CD4-positive, alpha-beta memory T cell (primary cell): ENCODE measurements at places on chromosomes 5 and 9.

- DNase-seq: no peak
These were observed 32.6 kb upstream of the PRRC2B start for GRCh38 chr9:131361202-131361833.

DNA sequence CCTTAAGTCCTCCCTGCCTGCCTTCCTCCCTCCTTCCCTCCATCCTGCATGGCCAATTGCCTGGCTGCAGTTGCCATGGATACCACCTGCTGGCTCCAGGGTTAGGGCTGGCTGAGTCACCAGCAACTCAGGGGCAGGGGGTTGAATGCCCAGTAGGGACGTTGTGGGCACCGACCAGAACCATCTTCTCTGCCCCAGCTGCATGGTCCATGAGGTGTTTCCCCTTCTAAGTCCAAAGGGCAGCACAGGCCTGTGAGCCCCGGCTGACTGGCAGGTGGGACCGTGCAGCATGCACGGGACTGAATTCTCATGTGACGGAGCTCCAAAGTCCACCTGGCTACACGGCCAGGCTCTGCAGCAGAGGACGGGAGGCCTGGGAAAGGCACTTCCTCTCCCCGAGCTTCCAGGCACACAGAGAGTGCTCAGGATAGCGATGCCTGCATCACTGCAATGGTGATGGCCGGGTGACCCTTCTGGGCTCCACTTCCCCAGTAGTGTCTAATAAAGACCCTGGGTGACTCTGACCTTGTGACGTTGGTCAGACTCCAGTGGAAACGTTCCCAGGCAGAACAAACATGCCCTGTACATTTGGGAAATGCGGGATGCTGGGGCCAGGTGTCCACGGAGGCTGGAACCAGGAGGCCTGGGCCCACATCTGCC lies 5.7 kb downstream of the ASS1 start:
- no peak for DNase-seq

DNA sequence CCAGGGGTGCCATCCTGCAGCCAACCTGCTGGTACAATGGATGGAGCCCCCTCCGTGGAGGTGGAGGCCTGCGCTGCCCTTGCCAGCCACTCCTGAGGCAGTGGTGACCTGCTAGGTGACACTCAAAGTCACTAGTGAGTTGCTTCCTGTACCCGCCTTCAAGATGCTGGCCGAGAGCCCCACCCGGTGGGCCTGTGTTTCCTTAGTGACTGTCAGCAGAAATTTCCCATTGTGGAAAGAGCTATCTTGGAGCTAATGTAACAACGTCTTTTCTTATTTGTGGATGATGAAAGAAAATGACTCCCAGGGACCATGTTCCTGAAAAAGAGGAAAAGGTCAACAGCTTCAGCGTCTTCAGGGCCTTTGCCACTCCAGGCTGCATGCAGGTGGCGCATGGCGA lies 117.0 kb upstream of the BOD1 start:
- DNase-seq: no peak

DNA sequence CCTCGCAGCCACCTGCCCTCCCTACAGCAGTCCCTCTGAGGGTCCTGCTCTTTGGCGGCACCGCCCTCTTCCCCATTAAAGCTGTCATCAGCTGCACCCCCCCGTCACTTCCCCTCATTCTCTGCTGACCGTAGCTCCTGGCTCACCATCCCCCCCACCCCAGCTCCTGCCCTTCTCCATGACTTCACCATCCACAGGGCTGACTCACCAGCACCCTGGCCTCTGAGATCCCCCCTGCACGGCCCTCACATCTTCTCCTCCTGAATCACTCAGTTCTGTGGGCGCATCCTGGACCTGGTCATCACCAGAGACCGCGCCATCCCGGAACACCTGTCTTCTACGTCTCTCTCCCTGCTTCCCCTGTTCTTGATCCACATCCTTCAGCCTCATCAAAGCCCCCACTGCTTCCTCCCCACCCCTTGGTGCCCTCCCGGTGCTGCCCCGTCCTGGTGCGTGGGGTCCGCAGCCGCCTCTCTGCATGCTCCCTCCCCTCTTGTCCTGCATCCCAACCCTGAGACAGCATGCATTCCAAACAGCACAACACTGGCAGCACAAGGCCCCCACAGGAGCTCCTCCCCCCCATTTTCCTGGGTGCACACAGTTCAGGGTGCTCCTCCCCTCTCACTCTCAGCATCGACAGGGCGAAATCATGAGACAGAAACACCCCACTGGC lies 12.9 kb downstream of the FLT4 start:
- DNase-seq: no peak

GRCh38 chr9:96193236-96193755 lies 108.7 kb downstream of the HSD17B3 start:
- no peak for DNase-seq

- no peak for DNase-seq
These were observed 82.7 kb downstream of the BNC2 start for GRCh38 chr9:16787724-16788123.

DNA sequence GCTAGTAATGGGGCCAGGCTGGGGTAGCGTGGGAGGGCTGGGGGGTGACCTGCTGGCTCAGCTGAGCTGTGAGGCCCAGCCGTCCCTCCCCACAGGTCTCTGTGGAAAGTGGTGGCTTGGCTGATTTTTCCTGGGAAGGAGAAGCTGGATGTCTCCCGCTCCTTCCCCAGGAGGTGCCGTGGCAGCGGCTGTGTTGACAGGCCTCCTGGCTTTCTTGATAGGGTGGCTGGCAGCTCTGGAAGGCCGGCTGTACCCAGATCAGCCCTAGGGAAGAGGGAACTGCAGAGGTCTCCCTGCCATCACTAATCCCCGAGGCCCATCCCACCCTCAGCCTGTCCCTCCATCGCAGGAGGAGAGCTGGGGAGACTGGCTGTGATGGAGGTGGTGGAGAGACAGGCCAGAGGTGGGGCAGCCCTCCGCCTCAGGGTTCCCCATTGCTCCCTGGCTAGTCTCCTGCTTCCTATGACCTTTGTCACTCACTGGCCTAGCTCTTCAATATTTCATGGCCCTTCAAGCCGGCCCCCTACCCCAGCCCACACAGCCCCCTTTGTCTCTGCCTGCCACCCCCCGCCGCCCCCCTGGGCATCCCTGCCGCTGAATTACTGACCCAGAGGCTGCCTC lies 6.8 kb downstream of the CXXC5 start:
- no peak for DNase-seq

DNA sequence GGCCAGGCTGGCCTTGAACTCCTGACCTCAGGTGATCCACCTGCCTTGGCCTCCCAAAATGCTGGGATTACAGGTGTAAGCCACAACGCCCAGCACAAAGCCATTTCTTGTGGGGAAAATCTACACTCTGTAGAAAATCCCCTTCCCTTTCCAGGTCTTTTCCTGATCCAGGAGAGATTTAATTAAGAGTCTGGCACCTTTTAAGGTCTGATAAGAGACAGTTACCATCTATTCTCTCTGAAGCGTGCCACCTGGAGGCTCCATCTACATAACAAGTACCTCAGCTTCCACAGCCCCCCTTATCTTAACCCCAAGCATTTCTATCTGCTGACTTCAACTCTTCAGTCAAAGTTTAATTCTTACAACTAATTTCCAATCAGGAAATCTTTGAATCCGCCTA lies 71.4 kb upstream of the CDK20 start:
- DNase-seq: no peak

GRCh38 chr5:159874263-159874662 lies 42.0 kb upstream of the ADRA1B start:
- DNase-seq: no peak

DNA sequence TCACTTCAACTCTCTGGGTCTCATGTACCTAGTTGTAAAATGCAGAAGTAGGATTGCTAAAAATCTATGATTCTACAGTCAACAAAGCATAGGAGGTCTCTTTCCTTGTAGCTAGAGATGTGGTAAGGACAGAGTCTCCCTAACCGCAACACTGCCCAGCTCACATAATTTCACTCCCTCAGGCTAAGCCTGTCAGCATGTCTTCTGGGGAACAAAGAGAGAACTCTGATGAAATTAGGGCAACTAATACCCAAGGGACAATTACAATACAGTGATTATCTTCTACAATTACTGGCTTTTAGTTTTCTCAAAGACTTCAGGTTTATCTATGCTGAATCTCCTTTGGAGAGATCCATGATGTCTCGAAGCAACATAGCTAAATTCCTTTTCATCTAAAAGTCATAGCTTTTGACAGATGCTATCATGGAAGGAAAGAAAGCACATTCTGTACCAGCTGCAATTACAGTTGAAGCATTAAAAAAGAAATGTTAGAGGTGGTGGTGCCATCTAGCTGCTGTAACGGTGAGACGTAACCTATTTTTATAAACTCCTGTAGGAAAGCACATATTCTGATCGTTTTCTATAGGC lies 141.1 kb upstream of the TARS1 start:
- no peak for DNase-seq

GRCh38 chr5:67305913-67306710 lies 109.5 kb upstream of the CD180 start:
- DNase-seq: no peak
